ENCODE measurements at places on chromosomes 1 and 21.

GRCh38 chr1:41648230-41648629 is 163.7 kb upstream of the EDN2 start:
- no peak for DNase-seq

- no peak for DNase-seq
Observed at GRCh38 chr21:45893740-45894449, 87.7 kb upstream of the COL6A1 start.

DNA sequence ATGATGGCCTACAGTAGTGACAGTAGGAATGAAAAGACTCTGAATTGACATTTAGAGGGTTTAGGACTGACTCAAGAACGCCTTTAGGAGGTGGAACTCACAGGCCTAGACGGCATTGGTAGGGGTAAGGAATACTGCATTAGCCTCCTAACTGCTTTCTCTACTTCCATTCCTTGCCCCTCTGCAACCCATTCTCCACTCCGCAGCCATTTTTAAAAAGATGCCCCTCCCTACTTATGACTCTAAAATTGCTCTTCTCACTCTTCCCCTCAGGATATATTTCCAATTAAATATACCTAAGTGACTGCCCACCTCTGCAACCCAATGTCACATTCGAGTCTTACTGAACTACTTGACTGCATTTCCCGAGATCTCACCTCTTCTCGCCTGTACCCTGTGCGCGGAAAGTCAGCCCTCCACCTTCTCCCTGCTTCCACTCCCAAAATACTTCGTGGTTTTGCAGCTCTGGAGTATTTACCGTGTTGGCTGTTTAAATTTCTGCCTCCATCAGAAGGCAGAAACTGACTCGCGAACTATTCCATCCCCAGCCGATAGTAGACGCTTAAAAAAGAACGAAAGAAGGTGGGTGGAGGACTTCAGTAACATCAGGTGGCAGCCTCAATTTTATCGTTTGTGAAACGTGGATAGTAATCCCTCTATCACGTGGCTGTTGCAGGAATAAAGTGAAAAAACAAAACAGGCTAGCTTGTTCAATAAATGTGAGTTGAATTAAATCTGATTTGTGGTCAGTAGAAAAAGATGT is 1.1 kb upstream of the YBX1 start:
- no peak for DNase-seq

- no peak for DNase-seq
Observed at GRCh38 chr1:200150006-200150405, 122.5 kb downstream of the NR5A2 start.

DNA sequence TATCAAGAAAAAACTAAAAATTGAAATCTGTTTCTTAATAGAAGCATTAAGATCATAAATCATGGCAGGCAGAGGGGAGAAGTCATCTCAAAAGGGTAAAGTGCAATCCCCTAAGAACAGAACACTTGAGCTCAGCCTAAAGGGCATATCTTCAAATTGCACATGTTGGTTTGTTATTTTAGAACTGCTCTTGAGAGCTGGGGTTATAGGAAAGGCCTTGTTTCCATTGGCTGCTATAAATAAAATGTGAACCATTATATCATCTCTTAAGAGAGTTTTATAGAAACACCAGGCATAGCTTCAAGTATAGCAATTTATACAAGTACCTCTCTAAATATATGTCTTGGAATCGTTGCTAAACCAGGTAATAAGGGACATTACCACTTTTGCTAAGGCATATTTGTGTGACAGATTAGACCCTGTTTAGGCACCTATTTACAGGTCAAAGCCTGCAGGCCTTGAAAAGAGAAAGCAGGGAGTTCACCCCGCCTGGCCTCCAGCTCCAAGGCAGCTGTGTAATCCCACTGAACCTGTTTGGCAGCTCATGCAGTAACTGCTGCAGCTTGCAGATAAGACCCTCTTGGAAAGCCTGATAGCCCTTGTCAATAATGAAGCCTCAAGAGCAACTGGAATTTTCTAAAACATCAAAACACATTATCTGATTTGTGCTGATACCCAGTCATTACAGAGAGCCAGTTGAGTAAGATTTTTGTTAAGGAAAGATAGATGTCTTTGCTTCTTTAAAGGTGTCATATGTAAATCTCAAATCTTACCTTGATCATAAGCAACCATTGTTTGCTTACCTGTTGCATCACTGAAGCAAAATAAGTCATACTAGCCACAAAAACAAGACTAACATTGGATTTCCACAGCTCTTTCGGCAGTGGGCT is 24.2 kb upstream of the SYDE2 start:
- no peak for DNase-seq

GRCh38 chr1:163730411-163730821 is 408.7 kb downstream of the NUF2 start:
- peak; percentile 39 for DNase-seq

DNA sequence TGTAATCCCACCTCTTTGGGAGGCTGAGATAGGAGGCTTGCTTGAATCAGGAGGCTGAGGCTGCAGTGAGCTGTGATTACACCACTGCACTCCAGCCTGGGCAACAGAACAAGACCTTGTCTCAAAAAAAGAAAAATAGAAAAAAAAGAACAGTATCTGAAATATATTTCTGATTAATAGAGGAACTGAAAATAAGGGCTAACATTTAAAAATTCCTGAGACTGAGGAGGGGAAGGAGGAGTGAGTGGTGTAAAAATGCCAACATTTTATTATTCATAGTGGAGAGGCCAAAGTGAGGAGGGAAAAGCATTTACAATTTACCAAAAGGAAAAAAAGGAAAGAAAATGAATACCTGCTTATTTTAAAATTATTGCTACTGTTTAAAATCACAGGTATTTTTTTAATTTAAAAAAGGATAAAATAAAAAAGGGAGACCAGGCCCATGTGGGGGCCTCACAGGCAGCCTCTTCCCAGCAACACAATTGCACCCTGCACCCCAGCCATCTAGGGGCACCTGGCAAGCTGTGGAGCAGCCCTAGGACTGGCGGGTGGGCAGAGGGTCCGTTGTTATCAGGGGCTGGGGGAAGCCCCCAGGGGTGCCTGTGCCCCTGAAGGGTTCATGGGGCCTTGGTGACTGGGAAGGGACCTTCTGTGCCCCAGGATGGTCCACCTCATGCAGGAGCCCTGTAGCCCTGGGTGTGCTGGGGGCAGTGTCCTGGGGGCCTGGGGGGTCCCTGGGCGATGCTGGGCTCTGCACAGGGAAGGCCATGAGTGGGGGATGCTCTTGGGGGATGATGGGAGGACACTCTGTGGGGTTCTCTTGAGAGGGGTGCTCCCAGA is 34.8 kb upstream of the ADARB1 start:
- no peak for DNase-seq

DNA sequence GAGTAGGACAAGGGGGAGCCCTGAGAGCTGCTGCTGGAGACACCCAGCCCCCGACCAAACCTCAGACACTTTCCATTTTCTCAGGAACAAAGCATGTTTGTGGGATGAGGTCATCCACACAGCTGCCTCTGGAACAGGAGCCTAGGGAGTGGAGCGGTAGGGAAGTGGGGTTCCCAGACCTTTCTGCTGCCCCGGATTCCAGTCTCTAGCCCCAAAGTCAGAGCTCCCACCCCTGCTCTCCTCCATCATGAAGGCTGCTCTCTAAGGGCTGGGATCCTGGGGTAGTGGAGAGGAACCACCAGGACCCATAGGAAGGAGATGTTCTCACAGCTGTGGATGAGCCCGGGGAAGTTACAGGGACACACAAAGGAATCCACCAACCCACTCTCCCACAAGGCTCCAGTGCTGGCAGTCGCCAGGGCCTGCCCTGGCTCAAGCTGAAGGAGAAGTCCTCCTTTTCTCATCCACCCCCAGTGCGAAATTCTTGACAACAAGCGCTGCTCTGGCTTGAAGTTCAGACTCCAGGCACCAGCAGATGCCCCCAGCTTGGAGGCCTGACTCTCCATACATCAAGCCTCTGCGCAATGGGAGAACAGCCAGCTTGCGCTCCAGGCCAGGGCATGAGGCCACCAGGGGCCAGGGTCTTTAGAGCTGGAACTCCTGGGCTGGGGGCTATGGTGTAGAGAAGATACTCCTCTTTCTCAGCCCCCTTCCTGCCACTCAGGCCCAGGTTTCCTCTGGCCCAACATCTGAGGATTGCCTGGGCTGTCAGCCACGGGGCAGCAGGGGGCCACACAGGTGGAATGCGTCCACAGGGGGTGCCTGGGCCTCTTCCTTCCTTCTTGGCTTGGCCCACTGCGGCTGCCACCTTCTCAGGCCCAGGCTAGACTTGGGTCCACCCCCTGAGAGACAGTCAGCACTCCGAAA is 4.5 kb downstream of the FHL3 start:
- DNase-seq, result peak; percentile 87

DNA sequence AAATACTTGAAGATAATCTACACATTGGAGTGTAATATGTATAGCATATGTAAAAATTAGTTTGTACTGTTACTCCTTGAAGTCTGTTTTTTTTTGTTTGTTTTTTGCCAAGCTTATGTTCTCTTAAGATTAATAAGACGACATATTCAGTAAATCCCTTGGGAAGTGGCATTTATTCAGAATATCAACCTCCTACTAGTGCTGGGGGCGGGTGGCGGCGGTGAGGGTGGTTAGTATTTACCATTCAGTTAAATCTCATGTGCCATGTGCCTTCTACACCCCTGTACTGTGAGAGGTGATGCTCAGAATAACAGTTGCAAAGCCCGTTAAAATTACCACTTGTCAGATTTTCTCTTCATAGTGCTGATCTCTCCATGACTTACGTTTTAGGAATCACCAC is 3.0 kb downstream of the BACH1 start:
- no peak for DNase-seq

GRCh38 chr1:109814993-109815786 is 51.5 kb upstream of the EPS8L3 start:
- DNase-seq, result no peak

DNA sequence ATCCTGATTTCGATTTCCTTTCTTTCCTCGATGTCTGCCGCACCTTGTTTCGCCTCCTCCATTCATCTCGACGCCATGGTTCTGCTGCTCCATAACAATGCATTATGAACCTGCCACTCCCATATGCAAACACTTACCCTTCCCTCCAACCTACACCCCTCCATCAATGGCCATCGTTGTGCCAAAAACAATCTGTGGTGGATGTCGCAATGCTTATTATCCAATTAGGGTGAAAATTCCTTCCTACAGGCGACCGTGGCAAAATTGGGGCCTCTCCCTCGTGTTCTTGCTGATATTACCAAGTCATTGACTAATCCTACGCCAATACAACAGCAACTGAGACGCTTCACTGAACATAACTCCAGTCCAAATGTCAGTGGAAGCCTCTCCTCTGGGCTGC is 40.3 kb downstream of the CLEC20A start:
- DNase-seq, result no peak

GRCh38 chr1:6035719-6036118 is 10.0 kb upstream of the KCNAB2 start:
- no peak for DNase-seq

- DNase-seq, result no peak
Observed at GRCh38 chr1:221286399-221286798, 407.2 kb downstream of the HLX start.

- peak; percentile 11 for DNase-seq
Observed at GRCh38 chr1:44655609-44656008, 18.7 kb downstream of the TMEM53 start.

DNA sequence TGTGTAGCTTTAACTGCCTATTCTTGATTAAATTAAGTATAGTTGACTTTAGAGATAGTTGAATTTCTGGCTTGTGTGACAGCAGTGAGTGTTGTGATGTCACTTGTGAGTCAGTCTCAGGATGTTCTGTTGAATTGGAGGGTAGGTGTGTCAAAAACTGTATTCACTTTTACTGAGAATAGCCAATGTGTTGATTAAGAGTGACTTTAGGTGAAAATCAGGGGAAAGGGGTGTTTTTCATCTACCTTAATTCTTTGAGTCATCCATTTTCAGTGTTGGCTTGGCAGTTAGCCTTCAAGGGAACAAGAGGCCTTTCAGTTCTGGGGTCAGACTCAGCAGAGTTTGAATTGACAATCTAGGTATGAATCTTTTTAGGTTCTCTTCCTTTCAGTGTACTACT is 75.9 kb downstream of the CDC14A start:
- DNase-seq, result no peak

DNA sequence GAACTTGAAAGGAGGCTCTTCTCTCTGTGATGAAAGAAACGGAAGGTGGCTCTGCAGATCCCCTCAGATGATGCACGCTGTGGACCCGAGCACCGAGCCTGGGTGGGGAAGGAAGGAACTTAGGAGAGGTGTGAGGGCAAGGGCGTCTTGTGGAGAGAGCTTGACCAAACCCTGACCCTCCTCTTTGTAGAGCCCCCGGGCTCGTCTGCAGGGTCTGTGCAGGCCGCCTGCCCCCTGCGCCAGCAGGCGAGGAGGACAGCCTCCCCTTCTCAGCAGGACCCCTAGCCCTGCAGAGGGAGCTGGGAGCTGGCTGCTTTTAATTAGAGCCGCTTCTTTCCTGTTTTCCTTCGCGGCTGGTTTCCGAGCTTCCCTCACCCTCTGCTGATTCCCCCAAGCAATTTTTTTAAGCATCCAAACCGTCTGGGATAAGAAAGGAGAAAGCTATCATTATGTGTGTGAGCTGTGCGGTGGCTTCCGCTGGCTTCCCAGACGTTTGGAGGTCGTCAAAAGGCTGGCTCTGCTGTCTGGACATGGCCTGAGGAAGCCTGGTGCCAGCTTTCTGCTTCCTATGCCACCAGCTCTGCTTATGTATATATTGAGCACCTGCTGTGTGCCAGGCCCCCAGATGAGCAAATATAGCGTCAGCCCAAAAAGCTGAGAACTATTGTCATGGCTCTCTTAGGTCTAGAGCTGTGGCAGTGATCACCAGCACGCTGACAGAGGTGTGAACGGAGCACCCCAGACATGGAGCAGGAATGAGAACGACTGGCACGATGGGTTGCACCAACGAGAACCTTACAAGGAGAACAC is 160.2 kb upstream of the IRF2BP2 start:
- no peak for DNase-seq

DNA sequence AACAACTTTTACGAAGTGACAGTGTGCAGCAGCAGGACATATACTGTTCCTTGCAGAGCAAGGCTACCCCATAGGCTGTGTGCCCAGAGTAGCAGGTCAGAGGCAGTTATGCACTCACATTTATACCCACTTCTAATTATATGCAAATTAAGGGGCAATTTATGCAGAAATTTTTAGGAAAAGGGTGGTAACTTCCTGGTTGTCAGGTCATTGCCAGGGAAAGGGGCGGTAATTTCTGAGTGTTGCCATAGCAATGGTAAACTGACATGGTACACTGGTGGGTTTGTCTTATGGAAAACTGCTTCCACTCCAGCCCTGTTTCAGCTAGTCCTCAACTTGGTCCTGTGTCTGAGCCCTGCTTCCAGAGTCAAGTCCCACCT is 12.0 kb upstream of the SLAMF1 start:
- DNase-seq, result no peak

GRCh38 chr1:164803366-164803765 is 244.4 kb downstream of the PBX1 start:
- DNase-seq, result peak; percentile 45

- no peak for DNase-seq
Observed at GRCh38 chr1:114208714-114209113, 55.0 kb upstream of the SYT6 start.

Data from AG10803 (cell line).